ENCODE measurements at places on chromosomes 2 and 18. TPM values are rescaled to one million over a fixed set of nuclear protein-coding genes. Genes with fewer than 3 reads are reported as not detected.

Gene CD8B2
- under 0.01 TPM for polyA plus RNA-seq

Gene GTF2A1L
- polyA plus RNA-seq = 0.66 TPM

- DNase-seq = peak; percentile 82
Measured at GRCh38 chr2:46970334-46971288, 55.0 kb upstream of the MCFD2 start.

- DNase-seq = peak; percentile 85
Measured at GRCh38 chr2:100291152-100291970, 30.9 kb downstream of the LONRF2 start.

DNA sequence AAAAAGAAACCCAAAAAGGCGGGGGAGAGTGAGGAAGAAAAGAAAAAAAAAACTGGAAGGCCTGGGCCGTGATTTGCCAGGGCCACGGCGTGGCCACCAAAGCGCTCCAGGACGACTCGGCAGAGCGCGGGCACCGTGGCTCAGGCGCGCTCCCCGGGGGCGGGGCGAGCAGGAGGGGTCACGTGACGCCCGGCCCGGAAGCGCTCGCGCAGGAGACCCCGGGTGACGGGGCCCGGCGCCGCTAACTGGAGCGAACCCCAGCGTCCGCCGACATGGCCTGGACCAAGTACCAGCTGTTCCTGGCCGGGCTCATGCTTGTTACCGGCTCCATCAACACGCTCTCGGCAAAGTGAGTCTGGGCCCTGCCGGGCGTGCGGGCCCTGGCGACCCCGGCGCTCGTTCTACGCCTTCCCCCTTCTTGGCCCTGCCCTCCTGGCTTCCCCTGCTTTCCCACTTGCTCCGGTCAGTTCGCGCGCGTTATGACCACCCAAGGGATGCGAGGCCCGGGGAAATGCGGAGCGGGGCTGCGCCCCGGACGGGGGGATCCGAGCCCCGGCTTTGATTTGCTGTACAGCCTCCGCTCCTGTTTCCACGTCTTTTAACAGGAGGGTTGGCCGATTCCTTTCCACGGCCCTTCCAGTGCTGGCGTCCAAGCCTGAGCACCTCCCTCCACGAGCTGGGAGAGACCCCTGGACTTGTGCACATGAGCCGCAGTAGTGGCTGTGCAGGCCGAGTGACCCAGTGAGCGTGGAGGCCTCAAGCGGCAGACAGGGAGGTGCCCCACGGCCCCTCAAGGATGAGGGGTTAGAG is at the start of gene SLC35F6:
TSS of gene SLC35F6 (plus strand) at position 207 of the 810 bp plus-strand sequence. CDS start at position 273, 66 bp downstream.
- DNase-seq = peak; percentile 92

DNA sequence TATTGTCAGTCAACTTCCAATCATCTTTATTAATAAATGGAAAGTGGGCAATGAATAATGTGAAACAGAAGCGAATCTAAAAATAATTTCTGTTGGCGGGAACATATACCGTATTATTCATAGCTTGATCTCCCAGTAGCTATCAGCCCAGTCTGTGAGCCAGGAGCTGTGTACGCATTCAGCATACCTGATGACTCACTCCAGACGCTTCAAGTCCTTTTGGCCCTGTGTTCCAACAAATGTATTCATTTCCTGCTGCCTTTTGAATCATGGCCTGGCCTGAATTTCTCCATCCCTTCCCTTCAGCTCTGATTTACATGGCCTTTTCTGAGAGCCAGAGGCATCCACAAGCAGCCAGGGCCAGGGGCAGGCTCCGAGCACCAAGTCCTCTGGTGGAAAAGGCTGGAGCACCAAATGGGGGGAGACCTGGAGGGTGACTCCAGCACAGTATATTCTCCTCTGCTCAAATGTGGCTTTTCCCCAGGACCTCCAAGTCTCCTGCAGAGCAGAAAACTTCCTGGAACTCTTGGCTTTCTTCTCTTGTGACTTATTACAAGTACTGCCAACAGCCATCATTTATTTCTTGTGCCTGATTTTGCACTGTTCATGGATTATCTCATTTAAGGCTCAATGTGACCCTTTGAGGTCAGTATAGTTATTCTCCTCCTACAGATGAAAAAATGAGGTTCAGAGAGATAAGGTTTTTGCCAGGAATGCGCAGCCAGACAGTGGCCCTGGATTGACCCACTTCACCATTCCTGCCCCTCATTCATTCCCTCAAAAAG is 108.7 kb downstream of the EN1 start:
- peak; percentile 72 for DNase-seq

DNA sequence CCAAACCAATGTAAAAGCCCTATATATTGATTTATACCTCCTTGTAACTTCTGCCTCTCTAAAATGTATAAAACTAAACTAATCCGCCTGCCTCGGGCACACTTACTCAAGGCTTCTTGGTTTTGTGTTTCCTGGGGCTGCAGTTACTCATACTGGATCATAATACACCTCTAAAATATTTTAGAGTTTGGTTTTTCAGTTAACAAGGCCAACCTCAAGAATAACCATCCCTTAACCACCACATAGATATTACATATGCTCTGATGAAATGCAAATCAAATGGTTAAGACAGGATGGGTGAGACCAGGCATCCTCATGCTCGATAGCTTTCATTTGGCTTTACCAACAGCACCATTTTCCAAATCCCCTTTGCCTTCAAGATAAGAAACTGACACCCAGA is 46.4 kb downstream of the UXS1 start:
- DNase-seq = no peak

GRCh38 chr2:65277791-65278483 is 50.3 kb downstream of the ACTR2 start:
- no peak for DNase-seq
